ENCODE measurements at places on chromosomes 2 and 18.

DNA sequence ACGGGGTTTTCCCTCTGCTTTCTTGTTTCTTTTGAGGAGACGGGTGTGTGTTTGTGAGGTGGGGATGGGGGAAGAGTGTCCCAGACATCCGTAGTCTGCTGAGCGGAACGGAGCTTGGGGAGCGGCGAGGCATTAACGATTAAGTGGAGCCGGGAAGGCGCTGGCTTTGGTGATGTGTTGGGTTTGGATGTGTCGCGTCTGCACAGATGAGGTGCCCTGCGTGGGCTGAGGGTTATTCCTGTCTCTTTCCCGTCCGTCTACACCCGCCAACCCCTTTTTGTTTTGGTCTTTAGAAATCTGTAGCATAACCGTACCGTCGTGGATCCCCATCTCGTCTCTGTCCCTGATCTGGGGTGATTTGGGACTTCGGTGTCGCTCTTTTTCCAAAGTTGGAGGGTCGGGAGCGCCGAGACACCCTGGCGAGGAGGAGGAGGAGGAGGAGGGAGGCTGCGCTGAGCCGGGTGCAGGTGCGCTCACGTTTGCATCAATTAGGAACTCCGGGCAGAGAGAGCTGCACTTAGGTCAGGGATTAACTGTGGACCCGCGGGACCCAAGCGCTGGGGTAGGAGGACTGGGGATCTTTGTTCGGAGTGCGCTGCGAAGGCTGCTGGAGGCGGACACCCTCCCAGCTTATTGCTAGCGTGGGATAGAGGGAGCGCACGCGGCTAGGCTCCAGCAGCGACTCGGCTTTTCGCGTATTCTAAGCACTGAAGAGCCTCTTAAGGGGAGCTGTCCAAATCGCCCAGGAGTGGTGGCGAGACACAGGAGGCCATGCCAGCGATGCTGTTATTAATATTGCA, 720.3 kb downstream of the DPP10 start:
- no peak for DNase-seq

DNA sequence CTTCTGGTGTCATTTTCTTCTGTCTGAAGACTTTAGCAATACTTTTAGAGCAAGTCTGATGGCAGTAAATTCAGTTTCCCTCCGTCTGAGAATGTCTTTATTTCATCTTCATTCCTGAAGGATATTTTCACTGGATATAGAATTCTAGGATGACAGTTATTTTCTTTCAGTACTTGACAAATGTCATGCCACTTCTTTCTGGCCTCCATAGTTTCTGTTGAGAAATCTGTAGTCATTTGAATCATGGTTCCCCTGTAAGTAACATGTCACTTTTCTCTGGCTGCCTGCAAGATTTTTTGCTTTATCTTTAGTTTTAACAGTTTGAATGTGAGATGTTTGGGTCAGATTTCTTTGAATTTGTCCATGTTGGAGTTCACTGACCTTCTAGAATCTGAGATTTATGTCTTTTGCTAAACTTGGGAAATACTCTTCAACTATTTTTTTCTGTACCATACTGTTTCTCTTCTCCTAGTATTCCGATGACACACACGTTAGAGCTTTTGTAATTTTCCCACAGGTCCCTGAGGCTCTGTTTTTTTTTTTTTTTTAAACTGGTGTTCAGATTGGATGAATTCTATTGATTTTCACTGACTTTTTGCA, 30.2 kb downstream of the RMND5A start:
- DNase-seq: no peak

DNA sequence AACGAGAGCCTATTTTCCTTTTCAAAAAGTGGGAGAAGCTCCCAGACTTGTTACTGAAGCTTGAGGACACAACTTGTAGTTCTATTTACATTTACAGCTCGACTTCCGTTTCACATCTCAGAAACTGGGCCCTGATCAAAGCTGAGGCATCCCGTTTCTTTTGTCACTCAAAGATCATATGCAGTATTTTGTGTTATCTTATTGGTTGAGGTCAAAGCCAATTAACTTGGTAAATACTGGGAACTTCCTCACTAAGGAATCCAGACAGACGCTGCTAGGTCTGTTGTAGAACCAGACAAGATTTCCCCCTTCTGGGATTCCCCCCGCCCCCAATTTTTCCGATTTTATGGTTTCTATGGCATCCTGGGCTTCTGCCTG, 50.3 kb downstream of the TSN start:
- no peak for DNase-seq

- no peak for DNase-seq
Measured at GRCh38 chr2:4914551-4914950, 777.6 kb upstream of the SOX11 start.

- no peak for DNase-seq
Measured at GRCh38 chr2:161761160-161761559, 136.9 kb downstream of the SLC4A10 start.
